ENCODE measurements at places on chromosomes 5 and 9.

GRCh38 chr9:93613174-93613573 is 36.8 kb downstream of the PHF2 start:
- no peak for DNase-seq

- no peak for DNase-seq
These were observed 190.9 kb downstream of the HINT1 start for GRCh38 chr5:130974021-130974683.

DNA sequence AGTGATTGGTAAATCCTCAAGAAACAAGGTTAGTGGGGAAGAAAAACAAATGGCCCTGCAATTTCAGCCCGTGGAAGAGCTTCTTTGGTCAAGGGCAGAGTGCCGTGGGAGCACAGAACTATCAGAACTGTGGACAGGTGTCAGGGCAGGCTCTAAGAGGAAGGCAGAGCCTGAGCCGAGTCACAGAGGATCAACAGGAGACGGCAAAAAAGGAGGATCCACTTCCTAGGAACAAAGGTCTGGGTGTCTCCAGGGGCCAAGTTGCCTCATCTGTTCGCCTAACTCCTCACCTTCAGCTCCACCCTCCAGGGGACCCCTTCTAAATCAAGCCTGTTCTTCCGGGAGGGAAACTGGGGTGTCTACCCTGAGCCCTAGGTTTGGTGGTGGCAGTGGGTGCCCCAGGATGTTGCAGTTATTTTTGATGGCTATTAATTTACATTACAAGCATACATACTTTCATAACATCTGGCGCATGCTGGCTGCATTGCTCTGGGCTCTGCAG is 88.0 kb downstream of the FEM1C start:
- DNase-seq, result no peak

GRCh38 chr9:124489222-124489621 is 18.0 kb downstream of the NR5A1 start:
- no peak for DNase-seq

DNA sequence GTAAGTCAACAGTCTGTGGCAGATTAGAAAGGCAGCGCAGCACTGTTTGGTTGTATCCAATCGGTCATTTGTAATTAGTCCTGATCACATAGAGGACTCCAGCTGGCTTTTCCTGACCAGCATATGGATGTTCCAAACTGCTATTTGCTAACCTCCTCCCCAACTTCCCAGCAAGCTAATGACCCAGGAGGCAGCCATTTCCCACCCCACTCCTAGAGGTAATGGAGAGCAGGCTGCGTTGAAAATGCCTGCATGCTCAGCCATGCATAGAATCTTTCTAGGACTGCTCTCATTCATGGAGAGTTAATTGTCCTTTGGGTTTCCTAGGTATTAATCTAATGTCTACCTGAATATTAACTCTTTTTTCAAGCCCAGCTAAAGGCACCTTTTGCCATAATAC is 850.6 kb upstream of the WWC1 start:
- no peak for DNase-seq

- DNase-seq, result no peak
These were observed 58.6 kb upstream of the IL6ST start for GRCh38 chr5:56053363-56053762.

- DNase-seq, result no peak
These were observed 338.8 kb downstream of the ARL15 start for GRCh38 chr5:53971551-53971950.

DNA sequence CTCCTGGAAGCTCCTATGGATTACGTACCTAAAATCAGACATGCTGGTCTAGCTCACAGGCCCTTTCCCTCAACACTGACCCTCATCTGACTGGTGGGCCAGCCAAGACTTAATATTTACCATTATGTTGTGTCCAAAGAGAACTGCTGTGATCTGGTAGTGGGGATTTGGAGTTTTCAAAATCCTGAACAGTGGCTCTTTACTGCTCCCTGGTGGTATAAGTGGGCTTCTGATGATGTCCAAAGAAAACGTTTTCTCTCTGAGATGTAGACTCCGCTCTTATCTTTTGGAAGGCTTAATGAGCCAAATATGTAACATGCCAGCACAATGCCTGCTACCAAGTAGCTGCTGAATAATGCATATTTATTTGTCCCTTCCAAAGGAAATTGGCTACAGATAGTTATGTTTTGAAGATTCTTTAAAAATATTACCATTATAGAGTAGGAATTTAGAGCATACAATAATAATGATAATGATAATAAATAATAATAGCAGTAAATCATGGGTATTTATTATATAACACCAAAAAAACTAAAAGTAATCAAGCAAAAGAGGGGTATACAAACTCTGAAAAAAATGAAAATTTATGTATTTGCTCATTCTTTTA is 406.6 kb upstream of the TNC start:
- DNase-seq, result no peak

GRCh38 chr9:132753593-132753880 is 83.3 kb downstream of the GTF3C4 start:
- DNase-seq, result no peak
